Myocyte (in vitro differentiated cells): ENCODE measurements at places on chromosomes 5 and 9. TPM values are rescaled to one million over a fixed set of nuclear protein-coding genes. Genes with fewer than 3 reads are reported as not detected.
A peak's percentile ranks its signal among the peaks of the same experiment; 100 is the strongest.

Gene ANKRD33B
- total RNA-seq = 1.0 and 3.1 TPM in 2 replicates

Gene KIF12
- total RNA-seq = not detected in 2 replicates

DNA sequence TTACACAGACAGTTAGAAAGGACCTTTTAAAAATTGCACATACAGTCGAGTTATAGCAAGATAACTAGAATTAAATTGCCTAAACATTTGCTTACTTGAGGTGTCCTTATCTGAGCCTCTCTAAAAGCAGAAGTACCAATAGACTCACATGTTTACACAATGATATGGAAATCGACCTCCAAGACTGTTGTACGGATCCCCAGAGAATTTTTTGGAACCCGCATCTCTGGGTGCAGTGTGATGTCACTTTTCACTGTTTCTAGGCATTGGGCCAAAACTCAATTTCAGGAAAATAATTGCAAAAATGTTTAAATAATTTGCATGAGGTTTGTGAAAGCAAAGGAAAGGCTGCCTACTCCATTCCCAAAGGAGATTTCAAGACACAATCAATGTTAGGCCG lies 63.1 kb upstream of the ATG10 start:
- DNase-seq = no peak

GRCh38 chr5:157611571-157612476 lies 36.2 kb upstream of the ADAM19 start:
- DNase-seq = peak; percentile 93
